ENCODE measurements at places on chromosomes 3 and 15.

DNA sequence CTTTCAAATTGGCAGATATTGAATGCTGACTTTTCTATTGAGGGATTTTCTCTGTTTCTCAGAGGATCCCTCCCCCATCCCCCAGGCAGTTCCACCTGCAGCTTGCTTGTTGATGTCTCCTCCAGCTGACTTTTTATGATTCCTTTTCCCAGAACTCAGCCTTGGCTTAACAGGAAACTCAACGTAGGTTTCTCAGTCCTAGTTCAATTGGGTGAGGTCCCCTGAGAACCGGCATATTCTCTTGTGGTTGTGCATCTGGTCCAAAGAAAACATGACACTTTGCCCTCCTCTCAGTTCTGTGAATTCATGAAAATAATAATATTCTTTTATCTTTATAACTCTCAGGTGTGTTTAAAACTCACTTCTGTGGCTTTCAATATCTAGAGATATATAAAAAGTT is 1222.1 kb downstream of the OTOL1 start:
- DNase-seq: no peak

GRCh38 chr3:29436612-29437323 is 155.9 kb downstream of the RBMS3 start:
- DNase-seq: no peak

DNA sequence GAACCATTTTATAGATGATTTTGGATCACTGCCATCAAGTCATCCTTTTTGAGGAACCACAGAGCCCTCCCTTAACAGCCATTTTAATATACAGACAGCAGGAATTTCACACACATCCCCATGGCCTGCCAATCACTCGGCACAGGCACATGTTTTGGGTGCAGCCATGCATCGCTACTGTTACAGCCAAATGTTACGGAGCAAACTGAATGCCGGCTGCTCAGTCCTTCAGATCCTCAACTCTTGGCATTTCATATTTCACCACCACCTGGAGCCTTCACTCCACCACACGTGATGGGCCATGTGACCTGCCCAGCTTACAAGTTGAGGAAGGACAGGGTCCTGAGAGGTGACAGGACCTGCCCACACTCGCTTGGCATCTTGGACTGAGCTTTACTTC is 90.8 kb downstream of the OXNAD1 start:
- DNase-seq: no peak

DNA sequence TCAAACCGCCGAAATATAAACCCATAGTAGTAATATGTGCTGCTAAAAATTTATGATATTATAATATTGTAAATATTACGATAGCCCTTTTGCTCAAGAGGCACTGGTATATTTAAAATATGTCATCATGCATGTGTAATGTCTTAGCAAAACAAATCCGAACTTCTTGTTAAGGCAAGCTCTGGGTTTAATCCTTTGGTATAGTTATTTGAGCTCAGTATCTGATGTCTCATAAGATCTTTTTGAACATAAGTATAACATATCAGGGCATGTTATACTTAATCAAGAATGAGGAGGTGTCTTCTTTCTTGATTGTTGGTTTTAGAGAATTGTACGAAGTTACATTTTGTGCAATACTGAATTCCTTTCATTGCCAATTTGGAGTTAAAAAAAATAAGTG is 154.1 kb upstream of the CBLB start:
- DNase-seq: no peak

DNA sequence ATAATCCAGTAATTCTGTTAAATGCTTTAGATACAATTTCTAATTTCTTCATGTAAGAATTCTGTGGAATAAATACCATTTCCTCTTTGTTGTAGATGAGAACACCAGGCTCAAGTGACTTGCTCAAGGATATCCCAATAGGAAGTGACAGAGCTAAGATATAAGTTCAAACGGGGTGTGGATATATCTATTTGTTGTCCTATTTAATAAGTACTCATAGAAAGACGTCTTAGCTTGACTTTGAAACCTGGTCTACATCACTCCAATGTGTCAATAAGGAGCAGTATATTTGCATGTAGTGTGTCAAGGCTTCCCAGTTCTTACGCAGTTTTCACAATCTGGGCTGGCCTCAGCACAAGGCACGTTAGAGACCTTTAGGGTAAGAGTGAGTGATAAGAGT is 4.7 kb upstream of the GCSAM start:
- no peak for DNase-seq

DNA sequence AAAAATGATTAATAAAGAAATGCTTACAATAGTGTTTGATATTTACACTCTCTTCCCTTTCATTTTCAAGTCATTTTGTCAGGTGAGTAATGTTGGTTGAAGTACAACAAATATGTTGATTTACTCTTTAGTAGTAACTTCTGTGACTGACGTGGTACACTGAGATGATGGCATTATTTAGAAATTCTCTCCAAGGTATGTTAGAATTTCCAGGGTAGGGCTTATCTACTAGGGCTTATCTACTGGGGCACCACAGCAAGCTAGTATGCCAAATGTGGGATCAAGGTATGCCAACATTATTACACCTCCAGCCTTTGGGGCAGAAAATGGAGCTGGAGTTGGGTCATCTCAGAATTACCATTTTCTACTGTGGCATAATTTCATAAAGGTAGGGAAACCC is 157.4 kb upstream of the AGTR1 start:
- no peak for DNase-seq

DNA sequence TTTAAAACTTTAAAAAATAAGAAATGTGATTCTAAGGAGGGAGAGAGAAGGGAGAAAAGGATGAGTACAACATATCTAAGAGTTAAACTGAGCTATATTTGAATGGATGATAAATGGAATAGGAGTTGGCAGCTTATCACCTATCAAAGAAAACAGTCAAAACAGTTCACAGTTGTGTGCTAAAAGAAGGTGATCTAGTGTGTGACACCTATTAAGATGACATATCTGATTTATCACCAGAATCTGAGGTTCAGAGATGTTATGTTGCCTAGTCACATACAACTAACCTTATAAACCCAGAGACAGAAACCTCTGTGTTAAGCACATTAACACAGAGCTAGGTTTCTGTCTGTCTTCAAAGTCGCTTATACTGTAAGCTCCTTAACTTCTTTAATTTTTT is 3.0 kb downstream of the ATP13A3 start:
- no peak for DNase-seq

- no peak for DNase-seq
These were observed 58.0 kb downstream of the MCF2L2 start for GRCh38 chr3:183370391-183370790.

DNA sequence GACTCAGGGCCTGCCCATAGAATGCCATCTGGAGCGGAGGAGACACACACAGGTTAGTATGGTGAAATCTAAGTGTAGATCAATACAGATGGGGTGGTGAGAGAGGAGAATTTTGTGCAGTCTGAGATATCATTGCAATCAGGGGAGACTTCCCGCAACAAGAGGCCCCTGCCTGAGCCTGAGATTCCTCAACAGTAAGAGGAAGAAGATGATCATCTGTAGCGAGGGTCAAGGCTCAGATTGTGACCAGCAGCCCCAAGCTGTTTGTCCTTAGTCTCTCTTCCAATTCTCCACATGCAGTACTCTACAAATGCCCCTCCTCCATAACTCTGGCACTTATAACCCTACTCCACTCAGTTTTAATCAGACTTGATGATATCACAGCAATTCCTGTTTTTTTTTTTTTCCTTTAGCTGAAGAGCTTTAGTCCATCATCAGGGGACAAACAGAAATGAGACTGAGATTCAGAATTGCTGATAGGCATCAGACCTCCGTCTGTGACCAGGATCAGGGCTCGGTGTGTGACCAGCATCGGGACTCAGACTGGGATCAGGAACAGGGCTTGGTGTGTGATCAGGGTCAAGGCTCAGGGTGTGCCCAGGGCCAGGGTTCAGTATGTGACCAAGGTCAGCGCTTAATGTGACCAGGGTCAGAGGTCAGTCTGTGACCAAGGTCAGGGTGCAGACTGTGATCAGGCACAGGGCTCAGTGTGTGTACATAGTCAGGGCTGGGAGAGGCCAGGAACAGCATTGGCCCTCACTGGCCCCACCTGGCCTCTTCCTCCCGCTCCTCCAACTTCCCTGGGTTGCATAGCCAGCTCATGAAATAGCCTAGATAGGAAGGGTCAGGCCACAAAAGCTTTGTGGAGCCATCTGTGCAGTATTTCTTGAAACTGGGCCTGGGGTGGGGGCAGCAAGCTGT is 14.1 kb downstream of the LOXL1 start:
- DNase-seq: no peak

DNA sequence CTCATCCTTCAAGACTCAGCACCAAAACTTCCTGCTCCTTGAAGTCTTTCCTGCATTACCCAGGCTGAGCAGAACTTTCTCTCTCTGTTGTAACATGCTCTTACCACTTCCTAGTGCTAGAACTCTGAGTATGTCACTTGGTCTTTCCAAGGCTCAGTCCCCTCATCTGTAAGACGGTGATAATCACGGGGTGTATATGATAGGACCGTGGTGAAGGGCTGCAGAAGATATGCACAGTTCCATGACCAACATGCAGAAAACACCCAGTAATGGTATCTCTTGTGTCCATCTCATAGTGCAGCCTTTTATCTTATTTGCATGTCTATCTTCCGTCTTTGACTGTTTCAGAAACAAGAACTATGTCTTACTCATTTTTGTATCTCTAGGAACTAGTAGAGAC is 154.5 kb downstream of the ZNF621 start:
- no peak for DNase-seq

DNA sequence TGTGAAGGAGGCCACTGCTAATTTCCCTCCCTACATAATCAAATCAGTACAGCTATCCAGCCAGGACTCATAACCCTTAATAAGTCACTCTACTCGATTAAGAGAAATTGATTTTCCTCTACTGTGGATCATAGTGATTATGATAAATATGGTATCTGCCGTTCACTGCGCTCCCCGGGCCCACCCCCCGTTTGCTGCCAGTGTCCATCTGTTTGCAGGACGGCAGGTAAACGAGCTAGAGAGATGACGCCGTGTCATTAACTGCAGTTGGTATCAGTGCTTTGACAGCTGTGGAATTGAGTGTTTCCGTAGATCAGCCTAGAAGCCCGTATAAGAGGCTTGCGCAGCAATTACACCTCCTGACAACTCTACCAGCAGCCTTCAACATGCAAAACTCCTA is 94.9 kb downstream of the ROBO2 start:
- no peak for DNase-seq

Measured in effector memory CD8-positive, alpha-beta T cell (primary cell).